ENCODE measurements at places on chromosomes 12 and 14.

DNA sequence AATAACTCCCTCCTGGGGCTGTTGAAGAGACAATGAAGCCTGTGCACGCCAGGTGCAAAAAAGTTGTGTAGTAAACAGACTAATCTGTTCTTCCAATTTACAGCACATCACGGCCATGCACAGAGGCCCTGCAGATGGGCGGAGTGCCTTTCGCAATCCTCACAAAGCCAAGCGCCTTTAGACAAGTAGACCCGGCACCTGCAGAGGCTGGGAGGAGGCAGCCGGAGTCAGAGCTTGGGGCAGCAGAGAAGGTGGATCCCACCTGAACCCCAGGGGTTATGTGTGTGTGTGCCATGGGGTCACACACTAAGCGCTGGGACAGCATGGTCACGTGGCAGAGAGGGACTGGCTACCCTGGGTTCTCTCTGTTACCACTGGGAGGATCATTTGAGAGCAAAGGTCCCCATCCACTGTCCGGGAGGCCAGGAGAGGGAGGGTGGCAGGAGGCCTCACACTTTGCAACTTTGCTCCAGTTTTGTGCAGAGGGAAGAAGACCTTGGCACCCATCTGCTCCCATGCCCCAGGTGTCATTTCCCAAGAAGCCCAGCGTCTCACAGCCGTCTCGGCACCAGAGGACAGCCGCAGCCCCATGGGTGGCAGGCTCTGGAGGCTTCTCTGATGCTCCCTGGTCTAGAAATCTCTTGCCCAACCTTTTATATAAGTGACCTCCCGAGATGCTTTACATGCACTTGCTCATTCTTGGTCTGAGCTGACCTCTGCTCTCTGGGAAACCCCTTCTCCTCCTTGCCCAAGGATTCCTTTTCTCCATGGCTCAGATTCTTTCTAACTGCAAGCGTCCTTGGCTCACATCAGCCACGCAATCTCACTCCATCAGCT, 80.0 kb upstream of the DICER1 start:
- H3K4me3 ChIP-seq: no peak overlapping the region
- no peak for DNase-seq
- H3K27me3 ChIP-seq: no peaks in the 10 kb centered on the region
- no peaks in the 10 kb centered on the region for H3K4me1 ChIP-seq

DNA sequence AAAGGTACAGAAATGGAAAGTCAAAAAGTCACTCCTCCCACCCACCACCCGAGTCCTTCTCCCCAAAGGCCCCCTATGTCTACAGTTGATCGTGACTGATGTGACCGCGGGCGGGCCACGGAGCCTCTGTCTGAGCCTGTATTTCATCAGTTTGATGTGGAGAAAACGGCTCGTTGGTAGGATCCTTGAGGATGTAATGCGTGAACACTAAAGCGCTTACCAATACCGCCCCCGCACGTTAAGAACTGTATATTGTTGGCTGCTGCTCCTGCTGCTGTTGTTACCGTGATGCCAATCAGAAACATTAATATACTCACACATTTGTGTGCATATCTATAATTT, 24.6 kb upstream of the UBC start:
- DNase-seq: peak; percentile 66
- peak overlapping the region; percentile 58 for H3K4me3 ChIP-seq
- no peaks in the 10 kb centered on the region for H3K36me3 ChIP-seq
- no peaks in the 10 kb centered on the region for H3K27me3 ChIP-seq

GRCh38 chr12:101948365-101948764, 71.0 kb downstream of the DRAM1 start:
- H3K36me3 ChIP-seq: no peaks in the 10 kb centered on the region
- H3K4me3 ChIP-seq: no peak overlapping the region
- no peak overlapping the region for H3K27ac ChIP-seq

DNA sequence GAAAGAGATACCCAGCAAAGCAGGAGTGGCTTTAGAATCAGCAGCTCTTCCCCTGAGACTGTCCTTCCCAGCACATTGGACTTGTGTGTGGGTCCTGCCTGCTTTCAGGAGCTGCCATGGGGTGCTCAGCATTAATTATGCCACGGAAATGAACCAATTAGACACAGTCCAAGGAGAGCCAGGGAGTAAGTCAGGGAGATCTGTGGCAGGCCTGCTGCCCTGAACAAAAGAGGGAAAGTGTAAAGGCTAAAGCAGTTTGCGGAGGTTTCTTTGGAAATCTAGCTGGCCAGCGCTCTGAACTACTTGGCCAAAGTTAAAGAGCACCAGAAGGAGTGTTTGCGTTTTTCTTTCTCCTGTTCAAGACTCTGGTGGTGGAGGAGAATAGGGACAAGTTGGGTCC, 65.7 kb upstream of the SRSF5 start:
- no peak for DNase-seq
- H3K4me1 ChIP-seq: no peaks in the 10 kb centered on the region
- no peak overlapping the region for H3K4me3 ChIP-seq
- H3K27me3 ChIP-seq: no peaks in the 10 kb centered on the region

GRCh38 chr14:67426983-67427606, 15.1 kb upstream of the PLEK2 start:
- no peak overlapping the region for H3K4me3 ChIP-seq
- H3K36me3 ChIP-seq: no peaks in the 10 kb centered on the region
- H3K27ac ChIP-seq: no peak overlapping the region
- H3K27me3 ChIP-seq: no peaks in the 10 kb centered on the region

DNA sequence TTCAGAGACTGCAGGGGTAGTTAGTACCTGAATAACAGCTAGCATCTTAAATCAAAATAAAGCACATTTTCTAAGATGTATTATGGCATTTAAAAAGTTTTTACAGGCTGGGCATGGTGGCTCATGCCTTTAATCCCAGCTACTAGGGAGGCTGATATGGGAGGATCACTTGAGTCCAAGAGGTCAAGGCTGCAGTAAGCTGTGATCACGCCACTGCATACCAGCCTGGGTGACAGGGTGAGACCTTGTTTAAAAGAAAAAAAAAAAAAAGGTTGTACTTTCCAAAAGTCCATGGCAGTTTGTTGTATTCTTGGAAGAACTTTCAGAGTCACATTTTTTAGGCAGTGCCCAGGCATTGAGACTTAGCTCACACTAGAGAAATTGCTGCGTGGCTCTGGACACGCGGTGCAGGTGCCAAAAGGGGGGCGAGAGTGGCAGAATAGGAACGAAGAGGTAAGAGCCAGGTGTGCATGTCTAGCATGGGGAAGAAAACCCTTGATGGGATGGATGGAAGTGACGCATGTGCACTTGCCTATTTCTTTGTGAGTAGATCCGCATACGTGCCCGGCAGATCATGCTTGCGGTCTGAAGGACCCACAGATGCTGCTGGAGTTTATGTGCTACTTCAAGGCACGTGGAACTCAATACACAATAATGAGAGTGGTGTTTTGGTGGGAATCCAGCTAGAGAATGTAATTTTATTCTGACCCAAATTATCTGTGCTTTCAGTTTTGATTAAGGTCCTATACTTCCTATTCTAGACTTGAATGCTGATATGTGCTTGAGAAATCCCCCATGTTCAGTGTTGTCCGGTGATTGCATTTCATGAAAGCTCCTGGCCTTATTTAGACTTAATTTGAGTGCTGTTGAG, 11.9 kb downstream of the ANKRD13A start:
- DNase-seq: no peak
- H3K36me3 ChIP-seq: no peaks in the 10 kb centered on the region
- H3K27me3 ChIP-seq: no peaks in the 10 kb centered on the region
- no peak overlapping the region for H3K27ac ChIP-seq

DNA sequence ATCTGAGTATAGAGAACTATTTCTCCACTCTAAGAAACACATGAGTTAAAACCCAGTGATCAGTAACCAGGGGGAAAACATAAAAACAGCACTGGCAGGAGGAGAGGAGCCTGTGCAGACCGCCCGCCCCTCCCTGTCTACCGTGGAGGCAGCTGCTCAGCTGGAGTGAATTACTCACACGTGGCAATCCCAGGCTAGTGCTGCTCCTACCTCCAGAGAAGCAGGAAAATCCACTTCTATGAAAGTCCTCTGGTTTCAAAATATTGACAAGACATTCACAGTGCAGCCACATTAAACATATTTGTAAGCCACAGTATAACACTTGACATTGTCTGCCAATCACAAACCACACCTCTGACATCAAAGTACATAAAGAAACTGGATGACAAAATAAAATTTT, 16.7 kb downstream of the TMEM132D start:
- H3K36me3 ChIP-seq: no peaks in the 10 kb centered on the region
- no peaks in the 10 kb centered on the region for H3K27me3 ChIP-seq
- H3K27ac ChIP-seq: no peak overlapping the region
- no peaks in the 10 kb centered on the region for H3K4me1 ChIP-seq
- no peak for DNase-seq
- H3K4me3 ChIP-seq: no peak overlapping the region

GRCh38 chr14:96975116-96975515, 177.9 kb downstream of the VRK1 start:
- no peak overlapping the region for H3K27ac ChIP-seq
- no peak for DNase-seq
- H3K36me3 ChIP-seq: no peaks in the 10 kb centered on the region
- H3K27me3 ChIP-seq: no peaks in the 10 kb centered on the region

DNA sequence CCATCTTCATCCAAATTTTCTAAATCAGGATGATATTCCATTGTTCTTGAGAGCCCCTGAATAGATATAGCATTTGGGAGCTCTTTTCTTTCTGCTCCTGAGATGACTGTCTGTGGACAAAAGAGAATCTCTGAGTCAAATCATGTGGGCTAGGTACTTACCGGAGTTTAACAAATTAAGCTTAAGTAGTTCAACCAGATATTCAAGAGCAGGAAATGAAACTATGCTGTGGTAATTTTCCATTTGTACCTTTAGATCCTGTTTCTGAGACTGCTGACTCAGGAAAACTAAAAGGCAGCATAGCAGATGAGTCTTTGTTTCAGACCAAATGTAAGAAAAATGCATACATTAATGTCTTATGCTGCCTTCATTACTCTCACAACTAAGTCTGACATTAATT, at the start of gene CLEC7A:
CLEC7A (minus strand) TSS at position 158 of the 400 bp plus-strand sequence; CDS start at position 41, 117 bp downstream.
- H3K27ac ChIP-seq: no peak within 1 kb of the TSS
- no peak within 1 kb of the TSS for H3K4me3 ChIP-seq
- H3K27me3 ChIP-seq: no peaks in the 10 kb centered on the region
- no peaks in the 10 kb centered on the region for H3K4me1 ChIP-seq
- H3K36me3 ChIP-seq: no peaks in the 10 kb centered on the region

- H3K27me3 ChIP-seq: no peaks in the 10 kb centered on the region
- no peaks in the 10 kb centered on the region for H3K36me3 ChIP-seq
- DNase-seq: no peak
- peaks cover 9% of the 10 kb centered on the region for H3K4me1 ChIP-seq
- no peak overlapping the region for H3K27ac ChIP-seq
Measured at GRCh38 chr12:104665296-104665695, 208.5 kb downstream of the CHST11 start.

- H3K27ac ChIP-seq: no peak overlapping the region
- DNase-seq: no peak
- H3K27me3 ChIP-seq: no peaks in the 10 kb centered on the region
- H3K4me3 ChIP-seq: no peak overlapping the region
- H3K36me3 ChIP-seq: no peaks in the 10 kb centered on the region
- no peaks in the 10 kb centered on the region for H3K4me1 ChIP-seq
Measured at GRCh38 chr12:79141776-79142175, 277.2 kb downstream of the SYT1 start.

GRCh38 chr12:77954206-77954555, 123.5 kb downstream of the NAV3 start:
- no peaks in the 10 kb centered on the region for H3K4me1 ChIP-seq
- no peak overlapping the region for H3K4me3 ChIP-seq
- no peaks in the 10 kb centered on the region for H3K36me3 ChIP-seq
- no peak for DNase-seq

- H3K4me1 ChIP-seq: no peaks in the 10 kb centered on the region
- H3K27me3 ChIP-seq: no peaks in the 10 kb centered on the region
- H3K27ac ChIP-seq: no peak overlapping the region
- H3K4me3 ChIP-seq: no peak overlapping the region
- no peaks in the 10 kb centered on the region for H3K36me3 ChIP-seq
Measured at GRCh38 chr12:26338586-26339572, 143.5 kb downstream of the SSPN start.

GRCh38 chr12:31011746-31012566, 61.7 kb upstream of the DDX11 start:
- H3K36me3 ChIP-seq: no peaks in the 10 kb centered on the region
- H3K4me1 ChIP-seq: no peaks in the 10 kb centered on the region
- H3K27me3 ChIP-seq: no peaks in the 10 kb centered on the region
- no peak overlapping the region for H3K27ac ChIP-seq

DNA sequence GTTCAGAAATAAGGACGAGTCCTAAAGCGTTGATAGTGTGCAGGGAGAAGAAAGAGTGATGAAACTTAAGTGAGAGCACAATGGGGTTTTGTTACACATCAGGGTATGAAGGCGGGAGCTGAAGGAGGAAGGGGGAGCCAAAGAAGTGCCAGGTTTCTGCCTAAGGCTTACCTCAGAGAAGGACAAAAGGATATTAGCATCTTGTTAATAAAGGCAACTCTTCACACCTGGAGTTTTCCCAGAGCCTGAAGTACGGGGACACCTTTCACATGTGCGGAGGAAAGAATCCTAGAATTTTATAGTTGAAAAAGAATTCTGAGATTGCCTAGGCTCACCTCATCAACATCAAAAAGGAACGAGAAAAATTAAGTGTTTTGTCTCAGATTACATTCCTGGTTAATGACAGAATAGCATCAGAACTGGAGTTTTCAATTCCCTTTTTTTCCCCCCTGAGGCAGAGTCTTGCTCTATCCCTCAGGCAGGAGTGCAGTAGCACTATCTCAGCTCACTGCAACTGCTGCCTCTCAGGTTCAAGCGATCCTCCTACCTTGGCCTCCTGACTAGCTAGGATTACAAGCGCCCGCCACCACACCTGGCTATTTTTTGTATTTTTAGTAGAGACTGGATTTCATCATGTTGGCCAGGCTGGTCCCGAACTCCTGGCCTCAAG, 2.2 kb upstream of the SAV1 start:
- DNase-seq: no peak
- no peaks in the 10 kb centered on the region for H3K27me3 ChIP-seq
- H3K4me3 ChIP-seq: no peak overlapping the region
- no peak overlapping the region for H3K27ac ChIP-seq
- no peaks in the 10 kb centered on the region for H3K36me3 ChIP-seq
- no peaks in the 10 kb centered on the region for H3K4me1 ChIP-seq

DNA sequence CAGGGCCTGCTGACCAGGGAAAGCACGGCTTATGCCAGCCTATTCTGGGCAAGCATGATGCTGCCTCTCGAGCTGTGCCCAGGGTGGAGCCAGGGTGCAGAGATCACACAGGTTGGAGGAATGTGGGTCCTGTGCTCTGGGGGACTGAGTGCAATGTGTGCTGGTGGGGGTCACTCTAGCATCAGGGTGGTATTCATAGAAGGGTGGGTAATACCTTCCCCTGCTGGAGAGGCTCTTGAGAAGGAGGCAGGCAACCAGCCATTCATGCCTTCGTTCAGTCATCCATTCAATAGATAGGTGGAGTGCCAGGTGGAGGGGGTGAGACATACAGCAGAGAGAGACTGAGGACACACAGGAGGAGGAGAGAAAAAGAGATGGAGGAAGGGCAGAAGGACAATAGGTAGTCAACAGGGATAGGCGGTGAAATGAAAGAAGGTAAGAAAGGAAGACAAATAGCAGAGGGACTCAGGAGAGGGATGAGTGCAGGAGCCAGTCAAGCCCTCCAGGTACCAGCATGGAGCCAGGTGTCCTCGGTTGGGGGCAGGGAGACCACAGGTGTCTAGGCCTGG, 5.2 kb upstream of the ZNF385A start:
- H3K4me3 ChIP-seq: no peak overlapping the region
- no peak overlapping the region for H3K27ac ChIP-seq
- no peak for DNase-seq
- H3K36me3 ChIP-seq: no peaks in the 10 kb centered on the region
